ENCODE measurements at places on chromosomes 3 and 15. TPM values are rescaled to one million over a fixed set of nuclear protein-coding genes. Genes with fewer than 3 reads are reported as not detected.

GABRR3 gene
- not detected for total RNA-seq

ECE2 gene
- not detected for total RNA-seq

ZNF717 gene
- total RNA-seq: 7.2 TPM

SUCLG2 gene
- 27.9 TPM for total RNA-seq

SPATA12 gene
- total RNA-seq: not detected

MYRIP gene
- total RNA-seq: 0.36 TPM

PRICKLE2 gene
- total RNA-seq: 11.6 TPM

HIGD2B gene
- not detected for total RNA-seq

UACA gene
- 58.7 TPM for total RNA-seq

CCDC191 gene
- 5.4 TPM for total RNA-seq

GRAMD1C gene
- total RNA-seq: 0.25 TPM

RARRES1 gene
- 0.39 TPM for total RNA-seq

SRGAP3 gene
- 15.7 TPM for total RNA-seq

TOMM70 gene
- 43.5 TPM for total RNA-seq

KCNMB2 gene
- not detected for total RNA-seq

DCLK3 gene
- total RNA-seq: 0.15 TPM
